ENCODE measurements at places on chromosomes 7 and 10.
A peak's percentile ranks its signal among the peaks of the same experiment; 100 is the strongest.

GRCh38 chr7:71580027-71580426, 448.1 kb downstream of the GALNT17 start:
- DNase-seq: no peak

- DNase-seq: no peak
These were observed 143.6 kb downstream of the GPR85 start for GRCh38 chr7:112942981-112943380.

DNA sequence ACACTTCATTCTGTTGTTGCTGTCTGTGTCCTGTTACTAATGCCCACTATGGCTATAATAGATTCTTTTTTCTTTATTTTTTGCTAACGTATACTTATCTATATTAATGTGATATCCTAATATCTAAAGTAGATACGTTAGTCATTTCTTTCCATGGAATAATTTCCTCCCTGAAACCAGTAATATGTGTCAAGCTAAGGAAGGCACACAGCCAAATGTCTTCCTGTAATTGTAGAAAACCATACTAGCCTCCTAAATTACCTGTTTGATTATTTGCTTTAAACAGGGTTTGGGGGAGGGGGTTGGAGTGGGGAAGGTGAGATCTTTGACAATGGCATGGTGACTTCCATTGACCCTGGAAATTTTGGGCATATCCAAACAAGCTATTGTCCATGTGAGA, 56.4 kb downstream of the THNSL1 start:
- DNase-seq: no peak

DNA sequence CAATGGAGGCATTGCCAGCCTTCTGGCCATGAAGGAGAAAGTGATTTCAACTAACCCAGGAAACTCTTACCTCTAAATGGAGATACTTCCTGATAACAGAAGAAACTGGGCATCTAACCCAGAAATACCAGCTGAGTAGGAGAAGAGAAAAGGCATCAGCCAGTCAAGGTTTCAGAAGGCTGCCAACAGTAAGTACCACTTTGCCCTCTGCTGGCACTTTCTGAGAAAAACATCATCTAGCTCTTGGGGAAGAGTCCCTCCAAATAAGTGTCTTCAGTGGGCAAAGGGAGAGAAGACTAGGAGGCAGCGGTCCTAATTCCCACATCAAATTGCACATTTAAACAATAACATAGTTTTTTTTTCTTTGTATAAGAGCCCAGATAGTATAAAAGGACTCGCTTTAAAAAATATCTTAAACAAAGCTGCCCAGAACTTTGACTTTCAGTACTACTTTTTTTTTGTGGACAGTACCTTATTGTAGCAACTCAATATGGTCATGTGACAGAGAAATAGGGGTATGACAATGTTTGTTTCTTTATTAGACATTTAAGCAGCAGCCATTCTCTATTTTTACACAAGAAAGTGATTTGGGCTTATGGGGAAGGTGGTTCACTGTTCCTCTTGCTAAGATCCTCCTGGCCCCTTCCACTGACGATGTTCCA, 157.3 kb downstream of the CTTNBP2 start:
- peak; percentile 4 for DNase-seq

GRCh38 chr7:45944058-45944457, 23.0 kb upstream of the IGFBP3 start:
- no peak for DNase-seq

DNA sequence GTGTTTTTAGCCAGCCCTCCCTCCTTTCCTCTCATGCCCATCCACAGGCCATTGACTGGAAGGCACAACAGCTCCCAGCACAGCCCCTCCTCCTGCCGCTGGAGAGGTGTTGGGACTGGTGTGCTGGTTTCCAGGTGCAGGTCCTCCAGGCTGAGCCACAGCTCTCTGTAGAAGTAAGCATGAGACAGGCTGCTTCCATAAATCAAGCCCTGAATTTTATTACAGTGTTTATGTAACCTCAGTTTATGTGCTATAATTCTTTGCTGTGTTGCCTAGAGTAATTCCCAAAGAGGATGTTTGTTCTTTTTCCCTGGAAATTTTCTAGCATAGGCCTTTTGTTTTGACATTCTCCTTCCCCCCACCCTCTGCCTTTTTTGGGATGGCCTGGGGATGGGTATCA, 445.8 kb downstream of the AUTS2 start:
- no peak for DNase-seq

DNA sequence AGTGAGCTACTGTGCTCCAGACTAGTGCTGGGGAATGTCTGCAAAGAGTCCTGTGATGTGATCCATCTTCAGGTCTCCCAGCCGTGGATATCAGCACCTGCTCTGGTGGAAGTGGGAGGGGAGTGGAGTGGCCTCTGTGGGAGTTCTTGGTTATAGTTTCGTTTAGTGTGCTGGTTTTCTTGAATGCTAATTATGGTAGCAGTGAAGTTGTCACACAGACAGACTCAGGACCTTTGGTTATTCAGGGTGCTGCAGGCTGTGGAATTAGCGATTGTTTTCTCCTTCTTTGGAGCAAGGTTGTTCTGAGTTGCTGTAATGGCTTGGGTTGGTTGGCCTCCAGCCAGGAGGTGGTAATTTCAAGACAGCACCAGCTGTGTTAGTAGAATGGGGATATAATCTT, 132.7 kb upstream of the HGF start:
- DNase-seq: no peak

GRCh38 chr10:30819341-30820181, 190.0 kb upstream of the LYZL2 start:
- DNase-seq: peak; percentile 64

DNA sequence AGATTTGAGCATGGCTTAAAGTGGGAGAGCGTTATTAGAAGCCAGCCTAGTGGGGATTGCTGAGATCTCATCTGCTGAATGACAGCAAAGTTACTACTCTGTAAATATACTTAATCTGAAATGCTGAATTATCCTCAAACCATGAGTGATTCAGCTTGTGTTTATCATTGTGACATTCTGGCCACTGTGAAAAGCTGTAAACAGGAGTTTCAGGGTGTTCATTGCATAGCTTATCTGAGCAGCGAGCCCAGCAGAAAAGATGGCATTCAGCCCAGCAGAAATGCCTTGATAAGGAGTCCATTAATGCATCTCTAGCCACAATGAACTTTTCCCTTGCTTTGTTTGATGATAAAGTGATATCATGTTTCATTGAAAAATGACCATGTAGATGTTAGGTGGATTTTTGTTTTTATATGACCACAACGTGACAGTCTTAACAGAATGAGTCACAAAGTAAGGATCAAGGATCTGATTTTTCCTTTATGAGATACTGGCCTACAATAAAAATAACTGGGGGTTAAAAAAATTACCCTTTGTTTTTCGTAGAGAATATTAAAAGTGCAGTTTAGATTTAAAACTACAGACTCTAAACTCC, 7.8 kb downstream of the TES start:
- peak; percentile 94 for DNase-seq
